ENCODE measurements at places on chromosomes 13 and 19.

- DNase-seq, result no peak
These were observed 19.0 kb upstream of the ADGRE1 start for GRCh38 chr19:6868351-6868750.

DNA sequence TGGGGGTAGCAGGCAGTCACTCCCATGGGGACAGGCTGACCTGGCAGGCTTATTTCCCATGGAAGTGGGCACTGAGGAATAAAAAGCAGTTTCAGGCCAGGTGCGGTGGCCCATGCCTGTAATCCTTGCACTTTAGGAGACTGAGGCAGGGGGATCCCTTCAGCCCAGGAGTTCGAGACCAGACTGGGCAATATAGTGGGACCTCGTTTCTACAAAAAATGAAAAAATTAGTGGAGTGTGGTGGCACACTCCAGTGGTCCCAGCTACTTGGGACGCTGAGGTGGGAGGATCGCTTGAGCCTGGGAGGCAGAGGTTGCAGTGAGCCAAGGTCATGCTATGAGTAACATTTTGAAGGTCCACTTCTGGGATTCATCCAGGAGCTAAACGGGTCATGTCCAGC, 6.0 kb downstream of the GJB2 start:
- DNase-seq, result no peak

DNA sequence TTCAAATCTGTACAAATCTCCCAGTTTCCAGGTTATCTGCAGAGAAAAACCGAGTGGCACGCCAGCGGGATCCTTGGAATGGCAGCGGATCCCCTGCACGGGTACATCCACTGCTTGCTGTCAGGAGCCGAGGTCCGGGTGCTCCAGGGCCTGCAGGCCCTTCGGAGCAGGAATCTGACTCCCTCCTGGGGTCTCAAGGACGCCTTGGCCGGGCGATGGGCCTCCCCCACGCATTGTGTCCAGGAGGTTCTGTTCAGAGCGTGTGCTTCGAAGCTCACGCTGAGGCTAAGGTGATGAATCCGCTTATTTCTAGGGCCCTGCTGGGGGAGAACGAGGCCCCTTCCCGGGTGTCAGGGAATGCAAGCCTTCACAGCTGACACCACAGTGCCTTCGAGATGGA, 148.9 kb downstream of the SOX1 start:
- DNase-seq, result no peak

GRCh38 chr13:48782429-48782840, 128.7 kb downstream of the CYSLTR2 start:
- no peak for DNase-seq

GRCh38 chr19:51653162-51653561, 6.5 kb upstream of the SIGLEC14 start:
- no peak for DNase-seq

- no peak for DNase-seq
These were observed 92.0 kb upstream of the SCEL start for GRCh38 chr13:77443511-77443910.
